SW 1271 (cell line): ENCODE measurements at places on chromosomes 4 and X.

- DNase-seq = no peak
Observed at GRCh38 chr4:1572521-1572920, 111.6 kb downstream of the FAM53A start.

GRCh38 chr4:2462218-2462991, 6.5 kb upstream of the RNF4 start:
- no peak for DNase-seq

- DNase-seq = peak; percentile 1
Observed at GRCh38 chr4:90951037-90951436, 823.8 kb downstream of the CCSER1 start.

DNA sequence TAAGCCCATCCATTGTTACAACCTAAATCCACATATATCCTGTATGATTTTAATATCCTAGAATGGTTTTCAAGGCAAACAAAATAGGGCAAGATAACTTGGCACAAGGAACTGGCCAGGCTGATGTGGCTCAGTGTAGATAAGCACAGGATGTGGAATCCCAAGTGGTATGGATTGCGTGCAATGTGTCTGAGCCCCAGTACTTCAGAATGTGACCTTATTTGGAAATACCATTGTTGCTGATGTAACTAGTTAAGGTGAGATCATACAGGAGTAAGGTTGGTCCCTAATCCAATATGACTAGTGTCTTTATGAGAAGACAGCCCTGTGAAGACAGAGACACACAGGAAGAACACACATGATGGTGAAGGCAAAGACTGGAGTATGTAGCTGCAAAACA, 72.4 kb downstream of the IL21 start:
- DNase-seq = no peak

GRCh38 chr4:185332575-185333464, 62.9 kb downstream of the LRP2BP start:
- DNase-seq = no peak

DNA sequence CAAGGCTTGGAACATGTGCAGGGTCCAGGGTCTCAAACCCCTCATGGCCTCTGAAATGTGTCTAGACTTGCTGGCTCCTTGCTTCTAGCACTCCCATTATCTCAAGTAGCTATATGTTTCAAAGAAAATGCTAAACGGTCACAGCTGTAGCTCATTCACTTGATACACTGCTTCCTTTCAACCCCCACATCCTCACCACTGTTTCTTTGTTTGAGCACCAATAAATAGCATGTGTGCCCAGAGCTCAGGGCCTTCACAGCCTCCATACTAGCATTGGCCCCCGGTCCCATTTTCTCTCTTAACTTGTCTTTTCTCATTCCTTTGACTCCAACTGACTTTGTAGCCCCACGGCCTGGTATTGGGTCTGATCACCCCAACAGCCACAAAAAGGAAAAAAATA, 801.8 kb downstream of the STIM2 start:
- DNase-seq = no peak

DNA sequence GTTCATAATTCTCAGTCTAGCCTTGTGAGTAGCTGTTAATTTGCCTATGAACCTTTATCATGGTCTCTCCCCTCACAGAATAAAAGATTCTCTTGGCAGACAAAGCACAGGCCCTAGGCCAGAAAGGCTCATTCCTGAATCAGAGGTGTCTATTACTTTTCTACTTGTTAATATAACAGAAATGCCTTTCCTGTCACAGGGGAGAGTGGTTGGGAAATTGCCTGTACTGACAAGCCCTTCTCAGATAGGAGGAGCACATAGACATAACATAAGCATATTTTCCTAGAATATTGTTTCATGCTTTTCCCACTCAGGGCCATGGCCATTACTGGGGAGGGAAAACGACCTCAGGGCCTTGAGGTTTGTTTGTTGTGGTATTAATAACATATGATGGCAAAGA, 308.3 kb downstream of the BMPR1B start:
- no peak for DNase-seq

- no peak for DNase-seq
Observed at GRCh38 chr4:121073672-121074381, 1.5 kb upstream of the NDNF start.

DNA sequence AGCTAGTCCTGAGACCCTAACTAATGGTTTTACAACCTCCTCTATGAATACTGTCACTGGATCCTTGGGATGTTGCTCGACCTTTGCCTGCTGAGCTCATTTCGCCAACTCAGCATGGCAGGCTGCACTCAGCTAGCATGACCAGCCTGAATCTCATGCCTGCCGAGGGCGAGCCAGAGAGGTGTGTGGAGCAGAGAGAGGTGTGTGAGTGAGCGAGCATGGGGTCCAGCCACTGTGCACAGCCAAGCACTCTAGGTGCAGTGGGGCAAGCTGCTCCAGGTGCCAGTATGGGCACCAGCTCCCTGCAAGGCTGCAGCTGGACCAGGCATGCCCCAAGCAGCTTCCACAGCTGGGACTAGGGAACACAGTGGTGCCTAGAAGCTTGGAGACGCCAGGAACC, 410.9 kb downstream of the PCDH10 start:
- DNase-seq = no peak

- DNase-seq = no peak
Observed at GRCh38 chr4:120155287-120155686, 88.6 kb upstream of the MAD2L1 start.

DNA sequence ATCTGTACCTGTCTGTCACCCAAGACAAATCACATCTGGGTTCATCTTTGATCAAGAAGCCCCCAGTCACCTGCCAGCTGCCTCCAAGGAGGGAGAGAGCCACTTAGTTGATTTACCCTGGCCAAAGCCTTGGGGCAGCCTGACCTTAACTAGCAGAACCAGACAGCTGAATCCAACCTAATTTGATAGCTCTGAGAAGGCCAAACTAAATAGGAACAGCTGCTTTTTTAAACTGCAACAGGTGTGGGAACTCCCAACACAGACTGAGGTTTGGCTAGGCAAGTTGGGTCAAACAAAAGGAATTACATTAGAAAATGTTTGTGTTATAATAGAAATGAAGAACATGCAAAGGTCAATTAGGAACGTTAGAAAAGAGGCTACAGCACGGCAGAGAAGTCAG, 375.7 kb downstream of the NLGN4X start:
- DNase-seq = no peak

- no peak for DNase-seq
Observed at GRCh38 chrX:79530310-79531108, 163.4 kb upstream of the ITM2A start.

DNA sequence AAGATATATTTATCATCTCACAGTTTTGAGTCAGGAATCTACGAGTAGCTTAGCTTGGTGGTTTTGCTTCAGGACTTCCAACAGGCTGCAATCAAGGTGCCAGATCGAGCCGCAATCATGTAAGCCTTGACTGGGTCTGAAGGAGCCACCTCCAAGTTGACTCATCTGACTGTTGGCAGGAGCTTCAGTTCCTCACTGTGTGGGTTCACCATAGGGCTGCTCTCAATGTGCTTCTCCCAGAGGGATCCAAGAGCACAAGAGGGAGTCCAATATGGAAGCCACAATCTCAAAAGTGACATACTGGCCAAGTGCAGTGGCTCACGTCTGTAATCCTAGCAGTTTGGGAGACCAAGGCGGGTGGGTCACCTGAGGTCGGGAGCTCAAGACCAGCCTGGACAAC, 26.5 kb downstream of the DCHS2 start:
- no peak for DNase-seq

DNA sequence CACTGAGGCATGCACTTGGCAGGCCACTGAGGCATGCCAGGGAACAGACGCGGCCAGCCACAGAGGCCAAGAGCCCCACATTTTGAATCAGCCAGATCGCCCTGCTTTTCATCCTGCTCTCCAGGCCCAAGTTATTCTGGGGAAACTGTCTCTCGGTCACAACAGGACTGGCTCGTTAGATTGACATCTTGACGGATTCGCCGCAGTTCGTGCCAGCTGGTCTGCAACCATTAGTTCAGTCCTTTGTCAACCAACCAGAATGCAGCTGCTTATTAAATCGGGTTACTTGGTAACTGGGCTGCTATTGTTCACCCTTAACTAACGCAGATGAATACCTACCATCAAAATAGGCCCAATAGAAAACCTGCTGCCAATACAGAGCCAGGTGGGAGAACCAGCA, 16.7 kb downstream of the CLDN34 start:
- no peak for DNase-seq
